Liver (tissue), 10 donors: ENCODE measurements at places on chromosomes 7 and 10.

GRCh38 chr10:63438506-63439498, 27.0 kb downstream of the JMJD1C start:
- no peak for DNase-seq

- no peak for DNase-seq
These were observed 4.1 kb downstream of the ACBD7 start for GRCh38 chr10:15084502-15084922.

- DNase-seq, result no peak
These were observed 32.9 kb downstream of the ICA1 start for GRCh38 chr7:8228766-8229674.

GRCh38 chr7:131961054-131961680, 404.7 kb upstream of the PODXL start:
- no peak for DNase-seq

- no peak for DNase-seq
These were observed 4.0 kb upstream of the PANK1 start for GRCh38 chr10:89649051-89649450.

DNA sequence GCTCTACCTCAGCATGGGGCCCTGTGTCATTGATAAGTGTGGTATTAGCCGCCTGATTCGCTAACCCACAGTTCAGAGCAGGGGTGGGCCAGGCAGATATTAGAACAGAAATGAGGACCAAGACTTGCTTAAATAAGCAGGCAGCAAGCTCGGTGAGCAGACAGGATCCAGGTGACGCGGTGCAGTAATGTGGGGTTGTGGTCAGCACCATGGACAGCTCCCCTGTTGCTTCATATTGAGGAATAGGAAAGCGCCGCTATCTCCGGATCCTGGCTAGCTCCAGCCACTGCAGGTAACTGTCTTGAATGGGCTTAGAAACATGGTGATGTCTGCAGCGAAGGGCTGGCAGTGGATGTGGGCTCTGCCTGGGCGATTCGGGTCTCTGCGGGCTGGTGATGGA, 51.3 kb upstream of the GPR26 start:
- DNase-seq, result peak; percentile 73

DNA sequence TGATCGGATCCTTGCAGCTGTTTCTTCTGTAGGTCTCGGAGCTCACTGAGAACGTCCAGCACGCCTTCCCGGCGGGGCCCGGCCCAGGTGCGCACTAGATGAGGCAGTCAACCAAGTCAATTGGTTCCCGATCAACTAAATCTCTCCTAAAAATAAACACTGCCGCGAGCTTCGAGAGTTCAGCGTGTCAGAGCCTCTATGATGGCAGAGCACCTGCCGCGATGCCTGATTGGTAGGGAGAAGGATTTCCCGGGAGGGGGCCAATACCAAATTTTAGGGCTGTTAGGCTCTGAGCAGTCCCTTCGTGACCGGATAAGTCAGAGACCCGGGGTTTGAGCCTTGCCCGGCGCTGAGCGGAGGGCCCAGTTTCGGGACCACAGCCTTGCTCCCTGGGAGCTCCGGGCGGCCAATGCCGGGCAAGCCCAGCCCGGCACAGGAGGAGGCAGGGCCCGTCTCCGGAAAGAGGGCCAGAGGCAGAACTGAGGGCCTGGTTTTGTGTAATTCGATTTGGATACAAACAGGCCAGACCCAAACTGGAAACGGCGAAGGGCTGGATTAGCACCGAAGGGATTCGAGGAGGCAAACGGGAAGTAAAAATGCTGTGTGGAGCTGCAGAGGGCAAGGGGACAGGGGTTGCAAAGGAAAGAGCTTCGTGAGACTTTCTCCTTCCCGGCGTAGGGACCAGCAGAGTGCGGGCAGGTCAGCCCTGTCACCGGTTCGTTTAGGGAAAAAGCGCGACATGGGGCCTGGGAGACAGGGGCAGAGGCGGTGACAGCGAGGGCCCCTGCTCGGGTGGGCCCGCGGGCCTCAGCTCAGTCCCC, 569 bp downstream of the SLC26A5 start:
- DNase-seq, result no peak

DNA sequence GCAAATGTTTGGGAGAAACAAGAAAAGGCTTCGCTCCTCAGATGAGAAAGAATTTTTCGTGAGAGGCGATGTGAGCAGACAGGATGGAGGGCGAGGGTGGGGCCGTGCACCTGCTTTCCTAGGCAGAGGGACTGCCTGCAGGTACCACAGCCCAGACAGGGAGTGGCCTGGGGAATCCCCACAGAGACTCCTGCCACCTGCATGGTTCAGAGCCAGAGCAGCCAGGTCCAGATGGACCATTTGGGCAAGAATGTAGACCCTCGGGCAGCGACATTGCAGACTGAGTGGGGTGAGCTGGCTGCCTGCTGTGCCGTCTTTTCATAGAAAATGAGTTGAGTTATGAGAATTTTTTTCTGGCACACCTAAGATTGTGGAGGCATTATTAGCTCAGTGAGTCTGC, 216.8 kb downstream of the SNX10 start:
- no peak for DNase-seq

- DNase-seq, result no peak
These were observed 51.3 kb downstream of the AOC1 start for GRCh38 chr7:150903606-150904005.

DNA sequence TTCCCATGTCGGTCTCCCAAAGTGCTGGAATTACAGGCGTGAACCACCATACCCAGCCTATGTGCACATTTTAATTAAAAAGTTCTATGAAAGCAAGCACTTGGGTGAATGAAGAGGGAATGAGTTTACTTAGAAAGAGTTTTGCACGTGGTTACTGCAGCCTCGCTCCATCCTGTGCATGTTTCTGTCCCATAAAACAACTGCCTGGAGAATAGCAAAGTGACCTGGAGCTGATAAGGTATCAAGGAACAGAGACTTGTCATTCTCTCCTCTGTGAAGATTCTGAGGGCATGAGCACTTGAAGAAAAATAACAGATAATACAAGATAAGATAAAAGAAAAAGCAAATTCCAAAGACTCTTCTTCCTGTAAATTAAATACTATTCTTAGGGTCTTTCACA, 112.2 kb upstream of the JCAD start:
- no peak for DNase-seq

- no peak for DNase-seq
These were observed 33.2 kb upstream of the MXI1 start for GRCh38 chr10:110174201-110174600.

DNA sequence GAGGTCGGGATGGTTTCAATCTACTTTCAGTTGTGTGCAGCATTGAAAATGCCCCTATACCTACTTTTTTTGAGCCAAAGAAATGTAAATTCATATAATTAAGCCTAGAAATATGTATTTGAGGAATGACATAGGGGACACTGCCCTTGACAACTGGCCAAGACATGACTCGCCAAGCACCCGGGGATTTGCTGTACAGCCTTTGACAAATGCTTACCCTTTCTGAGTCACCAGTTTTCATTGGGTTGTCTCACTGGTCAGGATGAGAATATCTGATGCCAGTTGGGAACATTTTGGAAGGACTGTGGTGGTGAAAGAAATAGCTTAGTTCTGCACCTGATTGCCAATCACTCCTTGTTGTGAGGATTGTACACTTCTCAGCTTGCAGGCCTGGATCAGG, 166.8 kb upstream of the HABP2 start:
- no peak for DNase-seq

DNA sequence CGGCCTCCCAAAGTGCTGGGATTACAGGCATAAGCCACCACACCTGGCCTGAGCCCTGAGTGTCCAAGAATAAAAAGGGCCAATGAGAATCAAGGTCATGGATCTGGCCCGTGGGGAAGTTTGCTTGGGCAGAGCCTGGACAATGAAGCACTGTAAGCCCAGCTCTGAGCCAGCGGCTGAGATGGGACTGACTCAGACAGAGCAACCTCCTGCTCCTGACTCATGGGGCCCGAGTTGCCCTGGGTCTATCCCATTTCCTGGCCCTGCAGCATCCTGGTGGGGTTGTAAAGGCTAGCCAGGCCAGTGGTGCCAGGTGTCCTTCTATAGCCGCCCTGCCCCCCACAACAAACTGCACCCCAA, 5.2 kb upstream of the MYH16 start:
- no peak for DNase-seq

DNA sequence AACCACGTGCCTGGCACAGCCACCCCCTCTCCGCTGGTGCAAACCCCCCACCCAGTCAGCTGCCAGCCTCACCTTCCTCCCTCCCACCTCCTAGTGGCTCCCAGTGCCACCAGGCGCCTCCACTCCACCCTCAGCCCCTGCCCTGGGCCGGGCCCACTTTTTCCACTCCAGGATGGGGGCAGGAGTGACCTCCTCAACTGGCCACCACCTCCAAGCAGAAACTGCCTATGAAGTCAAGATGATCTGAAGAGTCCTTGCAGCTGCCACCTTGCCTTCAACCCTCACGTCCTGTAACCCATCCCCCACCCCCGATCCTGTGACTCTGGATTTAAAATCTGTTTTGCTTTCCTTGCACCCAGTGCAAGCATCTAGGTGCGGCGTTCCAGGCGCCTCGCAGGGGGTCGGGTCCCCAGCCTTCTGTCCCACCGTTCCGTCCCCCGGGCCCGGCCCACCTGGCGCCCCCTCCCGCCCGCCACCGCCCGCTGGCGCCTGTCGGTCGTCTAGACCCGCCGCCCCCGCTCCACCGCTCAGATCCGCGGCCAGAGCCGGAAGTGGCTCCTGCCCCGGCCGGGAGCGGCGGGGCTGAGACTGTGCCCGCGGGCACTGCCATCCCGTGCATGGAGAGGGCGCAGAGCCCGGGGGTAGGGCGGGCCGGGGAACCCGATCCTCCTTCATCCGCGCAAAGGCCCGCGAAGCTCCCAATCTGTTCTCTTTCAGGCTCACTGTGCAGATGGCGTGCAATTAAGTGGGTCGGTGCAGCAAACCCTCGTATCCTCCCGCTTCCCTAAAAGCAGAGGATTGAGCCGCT, 51.2 kb upstream of the GTF2I start:
- no peak for DNase-seq

- DNase-seq, result no peak
These were observed 35.6 kb downstream of the POLL start for GRCh38 chr10:101552442-101552841.

DNA sequence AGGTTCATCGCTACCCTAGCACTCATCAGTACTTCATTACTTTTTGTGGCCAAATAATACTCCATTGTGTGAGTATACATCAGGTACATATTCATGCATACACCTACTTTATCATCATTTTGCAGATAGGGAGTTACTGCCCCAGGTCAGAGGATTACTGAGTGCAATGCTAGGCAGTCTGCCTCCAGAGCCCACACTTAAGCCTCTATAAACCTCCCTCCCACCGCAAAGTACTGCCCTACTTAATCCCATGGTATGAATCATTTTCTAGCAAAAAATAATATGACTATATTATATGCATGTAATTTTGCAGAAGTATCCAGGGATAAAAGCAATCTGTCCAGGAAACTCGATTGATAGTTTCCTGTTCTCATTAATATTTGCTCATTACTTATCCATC, 194.3 kb downstream of the GRID1 start:
- DNase-seq, result no peak

DNA sequence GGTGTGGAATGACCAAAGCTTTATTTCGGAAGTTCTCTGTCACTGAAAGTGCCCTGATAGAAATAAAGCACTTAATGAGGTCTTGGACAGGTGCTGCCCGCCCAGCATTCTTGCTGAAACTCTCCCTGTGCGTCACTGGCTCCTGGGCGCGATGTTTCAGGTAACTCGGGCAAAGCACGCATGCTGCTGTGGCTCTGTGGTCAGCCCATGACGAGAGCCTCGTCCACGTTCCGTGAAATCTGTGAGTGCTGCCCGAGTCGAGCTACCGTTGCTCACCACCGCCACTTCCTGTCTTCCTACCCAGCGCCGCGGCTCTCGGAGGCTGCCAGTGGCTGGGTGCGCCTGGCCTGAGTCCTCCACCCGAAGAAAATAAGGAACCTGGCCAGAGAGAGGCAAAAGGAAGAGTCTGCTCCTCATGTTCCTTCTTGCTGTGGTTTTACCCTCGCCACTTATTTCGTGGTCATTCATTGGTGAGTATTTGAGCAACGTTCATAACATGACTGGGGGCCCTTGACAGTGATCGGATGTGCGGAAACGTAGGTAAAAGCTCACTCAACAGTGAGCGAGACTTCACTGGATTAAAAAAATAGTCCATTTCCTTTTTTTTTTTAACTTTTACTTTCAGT, 95.5 kb downstream of the MAP3K8 start:
- DNase-seq, result peak; percentile 42

DNA sequence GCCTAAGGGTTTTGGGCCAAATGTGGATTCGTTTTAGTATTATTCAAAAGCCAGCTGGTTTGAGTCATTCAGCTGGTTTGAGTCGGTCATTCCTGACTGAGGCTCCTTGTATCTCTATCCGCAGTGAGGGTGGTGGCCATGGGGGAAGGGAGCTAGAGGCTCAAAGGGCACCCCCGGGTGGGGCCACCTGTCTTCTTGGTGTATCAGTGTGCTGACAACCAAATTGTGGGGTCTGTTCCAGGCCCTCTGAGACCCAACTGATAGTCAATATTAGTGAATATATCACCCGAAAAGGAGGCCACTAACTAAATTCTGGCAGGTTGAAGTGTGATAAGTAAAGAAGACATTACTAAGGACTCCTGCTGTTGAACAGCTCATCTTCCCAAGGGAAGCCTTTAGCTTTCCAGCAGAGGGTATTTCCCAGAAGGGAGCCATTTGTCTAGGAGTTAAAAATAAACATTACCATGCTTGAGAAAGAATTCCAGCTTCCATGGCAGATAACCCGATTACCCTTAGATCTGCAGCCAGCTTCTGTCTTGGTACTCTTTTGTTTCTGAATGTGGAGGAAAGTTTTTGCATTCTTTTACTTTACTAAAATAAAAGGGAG, 29.9 kb upstream of the DDX50 start:
- DNase-seq, result peak; percentile 47

DNA sequence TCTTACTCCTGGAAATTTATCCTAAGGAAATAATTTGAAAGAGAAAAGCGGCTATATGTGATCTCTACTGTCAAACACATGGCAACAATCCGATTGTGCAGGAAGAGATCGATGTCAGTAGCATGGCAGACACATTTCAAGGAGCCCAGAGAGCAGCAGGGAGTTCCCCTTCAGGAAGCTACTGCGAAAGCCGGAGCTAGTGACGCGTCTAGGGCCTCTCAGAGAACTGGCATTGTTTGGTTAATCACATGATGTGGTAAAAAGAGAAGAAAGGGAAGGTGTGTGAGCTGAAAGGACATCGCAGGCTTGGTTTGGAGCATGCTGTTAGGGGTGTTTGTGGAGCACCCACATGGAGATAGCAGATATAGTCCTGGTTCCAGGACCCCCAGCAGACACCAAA, 74.9 kb downstream of the BEND7 start:
- no peak for DNase-seq

- DNase-seq, result no peak
These were observed 235.1 kb upstream of the MEOX2 start for GRCh38 chr7:15921576-15921975.

DNA sequence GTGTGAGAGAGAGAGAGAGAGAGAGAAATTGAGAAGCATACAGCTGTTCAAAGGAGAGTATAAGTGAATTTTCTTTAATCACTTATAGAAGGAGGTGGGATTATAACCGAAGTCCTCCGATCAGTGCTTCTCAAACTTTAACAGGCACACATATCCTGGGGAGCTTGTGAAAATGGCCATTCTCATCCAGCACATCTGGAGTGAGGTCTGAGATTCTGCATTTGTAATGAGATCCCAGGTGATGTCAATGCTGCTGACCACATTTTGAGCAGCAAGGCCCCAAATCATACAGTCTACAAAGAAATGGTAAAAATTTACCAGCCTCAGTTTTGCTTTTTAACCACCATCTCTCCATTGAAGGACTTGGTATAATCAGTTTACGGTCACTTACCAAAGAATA, 219.0 kb downstream of the PTEN start:
- no peak for DNase-seq
